ENCODE measurements at places on chromosomes 12 and 14. TPM values are rescaled to one million over a fixed set of nuclear protein-coding genes. Genes with fewer than 3 reads are reported as not detected.

Gene PTPRR
- polyA plus RNA-seq, result 0.15 TPM

Gene GRIN2B
- 2.9 TPM for polyA plus RNA-seq

Gene KLHL33
- not detected for polyA plus RNA-seq

Gene TAS2R10
- 0.14 TPM for polyA plus RNA-seq

Gene APAF1
- polyA plus RNA-seq, result 13.2 TPM

Gene PTPN21
- 7.2 TPM for polyA plus RNA-seq

Gene SERPINA12
- polyA plus RNA-seq, result not detected

Gene USP44
- 0.50 TPM for polyA plus RNA-seq

Gene KRT4
- polyA plus RNA-seq, result 3.2 TPM

Gene AKAP5
- polyA plus RNA-seq, result 1.9 TPM

Gene NUP37
- 98.0 TPM for polyA plus RNA-seq

Gene TAS2R43
- not detected for polyA plus RNA-seq

Gene KRT6C
- polyA plus RNA-seq, result not detected

Gene IKZF4
- 2.0 TPM for polyA plus RNA-seq

Gene FAM90A1
- not detected for polyA plus RNA-seq

Gene DDN
- 0.34 TPM for polyA plus RNA-seq

Gene PLCZ1
- polyA plus RNA-seq, result not detected

Gene INHBC
- polyA plus RNA-seq, result not detected

Gene NKX2-8
- 0.68 TPM for polyA plus RNA-seq

All from A549 (cell line).